HFFc6 (cell line): ENCODE measurements at places on chromosomes 2 and 18. TPM values are rescaled to one million over a fixed set of nuclear protein-coding genes. Genes with fewer than 3 reads are reported as not detected.

The UPP2 gene
- not detected in 3 replicates for total RNA-seq

The TRIM43 gene
- total RNA-seq, result not detected in 3 replicates

GRCh38 chr18:75083761-75084160, 125.2 kb downstream of the PTGR3 start:
- no peak for DNase-seq

DNA sequence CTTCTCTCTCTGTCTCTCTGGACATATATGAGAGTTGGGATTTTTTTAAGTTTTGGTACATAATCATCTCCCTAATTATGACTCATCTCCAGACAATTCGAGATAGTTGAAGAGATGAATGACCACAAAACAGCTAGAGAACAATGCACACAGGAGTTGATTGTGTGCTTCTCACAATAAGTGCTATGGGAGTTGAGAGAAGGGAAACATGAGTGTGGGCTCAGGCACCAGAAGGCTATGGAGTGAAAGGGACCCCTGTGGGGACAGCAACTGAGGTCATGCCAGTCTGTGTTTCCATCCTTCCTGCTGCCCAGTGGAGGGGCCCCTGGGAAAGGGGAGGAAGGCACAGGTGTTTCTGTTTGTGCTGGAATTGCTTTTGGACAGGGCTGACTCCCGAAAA, 6.5 kb upstream of the YWHAQ start:
- peak; percentile 62 for DNase-seq

- no peak for DNase-seq
Measured at GRCh38 chr2:96111823-96112500, 4.4 kb downstream of the ADRA2B start.

GRCh38 chr18:45004546-45005080, 323.9 kb downstream of the SETBP1 start:
- no peak for DNase-seq

DNA sequence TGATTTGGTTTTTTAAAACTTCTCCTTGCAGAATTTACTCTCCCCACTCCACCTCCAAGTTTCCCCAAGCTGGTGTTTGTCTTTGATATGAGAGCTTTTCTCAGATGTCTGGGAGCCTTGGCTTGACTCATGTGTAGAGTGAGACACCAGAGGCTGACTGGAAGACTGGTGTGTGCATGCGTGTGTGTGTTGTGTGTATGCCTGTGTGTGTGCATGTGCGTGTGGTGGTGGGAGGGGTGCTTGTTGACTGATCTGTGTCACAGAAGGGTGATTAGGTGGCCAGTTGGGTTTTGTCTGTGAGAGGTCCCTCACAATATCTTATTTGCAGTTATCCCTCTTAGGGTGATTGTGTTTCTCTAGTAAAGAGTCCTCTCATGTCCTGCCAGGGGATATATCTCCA, 50.5 kb upstream of the HPCAL1 start:
- no peak for DNase-seq
